ENCODE measurements at places on chromosomes 7 and 10.
A peak's percentile ranks its signal among the peaks of the same experiment; 100 is the strongest.

GRCh38 chr10:68618234-68618633 is 58.1 kb downstream of the TET1 start:
- DNase-seq: no peak

DNA sequence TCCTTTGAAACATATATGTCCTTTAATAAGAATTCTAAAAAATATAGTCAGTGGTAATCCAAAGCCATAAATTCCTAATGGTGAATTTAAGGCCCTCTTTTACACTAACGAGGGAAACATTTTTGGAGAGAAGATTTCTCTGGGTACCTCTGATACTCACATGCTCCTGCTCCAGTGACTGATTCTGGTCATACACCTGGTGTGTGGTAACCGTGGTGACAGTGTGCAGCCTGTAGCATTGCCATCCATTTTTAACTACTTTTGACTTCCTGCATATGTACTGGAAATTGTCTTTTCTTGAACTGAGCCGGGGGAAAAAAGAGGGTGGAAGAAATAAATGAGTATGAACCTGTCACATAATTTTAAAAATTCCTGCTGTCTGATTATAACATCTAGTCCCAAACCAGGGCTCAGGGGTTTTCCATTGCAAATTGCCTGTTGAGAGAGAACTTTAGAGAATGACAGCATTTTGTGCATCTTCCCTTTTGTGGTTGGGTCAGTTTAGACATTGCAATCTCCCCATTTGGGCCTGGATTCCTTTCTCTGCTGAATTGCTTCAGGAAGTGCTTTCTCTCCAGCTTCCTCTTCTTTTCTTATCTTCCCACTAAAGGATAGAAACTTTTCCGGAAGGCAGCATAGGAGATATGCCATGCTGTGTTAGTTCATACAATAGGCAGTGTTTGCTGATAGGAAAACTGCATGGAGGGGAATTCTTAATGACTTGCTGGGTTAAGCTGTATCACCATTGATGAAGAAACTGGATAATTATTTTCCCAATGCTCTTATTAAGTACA is 125.5 kb downstream of the GRM3 start:
- no peak for DNase-seq

DNA sequence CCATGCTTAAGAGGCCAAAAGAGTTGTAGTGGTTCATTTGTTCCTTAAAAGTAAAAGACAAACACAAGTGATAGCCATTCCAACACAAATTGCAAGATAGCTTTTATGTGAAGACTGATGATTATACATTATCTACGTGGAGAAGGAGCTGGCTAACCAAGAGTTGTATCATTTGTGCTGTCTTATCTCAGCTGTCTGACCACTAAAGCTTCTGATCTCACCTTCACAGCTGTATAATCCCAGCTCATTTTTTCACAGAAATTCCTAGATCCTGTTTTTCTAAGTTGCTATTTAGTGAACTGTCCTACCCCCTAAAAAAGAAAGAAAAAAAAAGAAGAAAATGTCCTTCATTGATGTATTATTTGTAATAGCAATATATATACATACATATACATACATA is 9.8 kb downstream of the USP6NL start:
- no peak for DNase-seq

DNA sequence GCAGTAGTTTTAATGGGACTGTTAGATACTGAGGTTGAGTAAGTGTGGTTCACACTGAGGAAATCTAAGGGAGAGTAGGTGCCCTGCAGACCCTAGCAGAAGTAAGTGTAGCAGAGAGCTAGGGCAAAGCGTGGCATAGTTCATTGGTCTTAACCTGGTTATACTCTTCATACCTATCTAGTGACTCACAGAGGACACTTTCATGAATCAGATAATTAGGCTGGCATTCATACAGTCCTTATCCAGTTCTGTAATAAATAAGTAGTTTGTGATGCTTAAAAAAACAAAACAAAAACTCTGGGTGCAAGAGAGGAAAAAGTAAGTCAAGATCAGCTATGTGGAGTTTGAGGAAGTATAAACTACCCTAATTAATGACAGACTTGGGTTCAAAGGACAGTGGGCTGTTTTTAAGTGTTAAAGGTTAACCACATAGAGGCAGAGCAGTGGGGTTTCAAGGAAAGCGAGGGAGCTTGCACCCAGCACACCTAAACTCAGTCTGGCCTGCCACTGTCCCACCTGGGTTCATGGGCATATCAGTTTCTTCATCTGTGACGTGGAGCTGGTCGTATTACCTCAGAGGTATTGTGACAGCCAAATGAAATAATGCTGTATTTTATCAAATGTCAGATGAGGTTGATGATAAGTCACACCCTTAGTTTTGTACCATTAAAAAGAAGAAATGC is 27.1 kb downstream of the LMTK2 start:
- DNase-seq: no peak

- DNase-seq: no peak
Measured at GRCh38 chr10:114071178-114071577, 27.5 kb downstream of the ADRB1 start.

DNA sequence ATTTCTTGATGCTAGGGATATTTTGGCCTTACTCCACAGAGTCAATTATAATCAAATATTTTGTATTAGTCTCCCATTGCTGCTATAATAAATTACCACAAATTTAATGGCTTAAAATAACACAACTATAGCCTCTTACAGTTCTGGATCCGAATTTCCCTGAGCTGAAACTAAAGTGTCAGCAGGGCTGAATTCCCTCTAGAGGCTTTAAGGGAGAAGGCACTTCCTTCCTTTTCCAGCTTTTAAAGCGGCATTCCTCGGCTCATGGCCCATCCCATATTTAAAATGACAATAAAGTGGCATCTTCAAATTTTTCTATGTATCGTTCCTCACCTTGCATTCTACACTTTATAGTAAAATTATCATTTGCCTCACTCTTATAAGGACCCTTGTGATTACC is 421.4 kb upstream of the ZWINT start:
- DNase-seq: no peak

GRCh38 chr7:17844022-17844421 is 96.3 kb downstream of the SNX13 start:
- no peak for DNase-seq

DNA sequence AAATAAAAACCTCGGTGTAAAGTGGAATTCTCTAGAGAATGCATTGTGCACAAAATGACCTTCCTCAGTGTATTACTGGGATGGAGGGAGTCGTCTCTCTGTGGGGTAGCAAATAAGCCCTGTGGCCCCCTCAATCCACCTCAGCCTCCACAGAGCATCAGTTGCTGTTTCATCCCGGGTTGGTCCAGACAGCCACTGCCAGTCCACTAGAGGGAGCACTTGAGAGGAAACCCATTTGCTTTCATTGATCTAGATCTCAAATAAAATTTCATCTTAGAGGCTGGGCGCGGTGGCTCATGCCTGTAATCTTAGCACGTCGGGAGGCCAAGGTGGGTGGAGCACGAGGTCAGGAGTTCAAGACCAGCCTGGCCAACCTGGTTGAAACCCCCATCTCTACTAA is 1128.7 kb downstream of the CNTNAP2 start:
- no peak for DNase-seq

- no peak for DNase-seq
Measured at GRCh38 chr7:66815951-66816350, 75.4 kb downstream of the RABGEF1 start.

- DNase-seq: no peak
Measured at GRCh38 chr7:33421429-33421828, 292.1 kb downstream of the BBS9 start.

GRCh38 chr10:126351021-126351420 is 37.3 kb downstream of the ADAM12 start:
- DNase-seq: no peak

DNA sequence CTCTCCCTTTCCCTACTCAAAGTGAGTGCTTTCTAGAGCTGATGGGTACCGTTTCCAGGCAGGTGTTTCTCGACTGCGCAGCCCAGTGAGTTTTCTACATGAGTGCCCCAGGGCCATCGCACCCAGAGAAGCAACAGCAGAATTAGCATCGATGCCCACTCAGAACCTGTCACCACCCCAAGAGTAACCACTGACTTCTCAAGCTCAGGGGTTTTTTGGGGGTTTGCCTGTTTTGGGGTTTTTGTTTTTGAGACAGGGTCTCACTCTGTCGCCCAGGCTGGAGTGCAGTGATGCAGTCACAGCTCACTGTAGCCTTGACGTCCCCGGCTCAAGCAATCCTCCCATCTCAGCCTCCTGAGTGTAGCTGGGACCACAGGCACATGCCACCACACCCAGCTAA is 25.7 kb downstream of the SNX8 start:
- no peak for DNase-seq

GRCh38 chr10:109846832-109847231 is 76.5 kb downstream of the XPNPEP1 start:
- DNase-seq: no peak

- no peak for DNase-seq
Measured at GRCh38 chr7:47374538-47374937, 207.4 kb downstream of the TNS3 start.

DNA sequence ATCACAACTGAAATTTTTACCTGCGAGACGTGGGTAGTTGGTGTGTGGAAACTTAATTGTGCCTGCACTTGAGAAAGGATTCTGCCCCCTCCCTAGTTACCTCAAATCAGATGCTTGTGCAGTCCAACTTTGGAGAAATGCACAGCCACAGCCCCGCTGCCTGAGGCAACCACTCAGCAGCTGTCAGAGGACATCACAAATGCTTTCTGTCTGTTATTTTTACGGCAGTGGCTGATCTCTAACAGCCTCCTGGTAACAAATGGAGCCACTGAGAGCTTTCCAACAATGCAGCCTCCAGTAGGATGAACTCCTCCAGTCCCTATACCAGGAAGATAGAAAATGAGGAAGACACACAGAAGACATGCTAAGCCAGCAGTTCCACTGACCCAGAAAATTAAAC is 712.2 kb upstream of the GHITM start:
- no peak for DNase-seq

DNA sequence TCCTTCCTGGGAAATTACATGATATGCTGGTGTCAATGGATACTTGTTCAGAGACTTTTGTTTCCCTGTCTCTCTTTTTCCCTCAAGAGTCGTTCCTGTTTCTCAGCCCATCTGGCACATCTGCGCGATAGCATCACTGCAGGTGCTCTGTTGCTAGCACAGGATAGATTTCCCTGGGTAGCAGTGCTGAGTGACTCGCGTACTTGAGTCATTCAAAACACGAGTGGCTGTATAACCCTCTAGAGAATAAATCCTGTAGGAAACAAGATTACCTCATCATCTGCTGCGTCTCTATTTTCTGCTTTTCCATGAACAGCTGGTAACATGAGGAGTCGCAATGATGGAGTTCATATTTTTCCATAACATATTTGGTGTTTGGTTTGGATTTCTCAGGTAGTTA is 452.0 kb upstream of the FZD8 start:
- no peak for DNase-seq

DNA sequence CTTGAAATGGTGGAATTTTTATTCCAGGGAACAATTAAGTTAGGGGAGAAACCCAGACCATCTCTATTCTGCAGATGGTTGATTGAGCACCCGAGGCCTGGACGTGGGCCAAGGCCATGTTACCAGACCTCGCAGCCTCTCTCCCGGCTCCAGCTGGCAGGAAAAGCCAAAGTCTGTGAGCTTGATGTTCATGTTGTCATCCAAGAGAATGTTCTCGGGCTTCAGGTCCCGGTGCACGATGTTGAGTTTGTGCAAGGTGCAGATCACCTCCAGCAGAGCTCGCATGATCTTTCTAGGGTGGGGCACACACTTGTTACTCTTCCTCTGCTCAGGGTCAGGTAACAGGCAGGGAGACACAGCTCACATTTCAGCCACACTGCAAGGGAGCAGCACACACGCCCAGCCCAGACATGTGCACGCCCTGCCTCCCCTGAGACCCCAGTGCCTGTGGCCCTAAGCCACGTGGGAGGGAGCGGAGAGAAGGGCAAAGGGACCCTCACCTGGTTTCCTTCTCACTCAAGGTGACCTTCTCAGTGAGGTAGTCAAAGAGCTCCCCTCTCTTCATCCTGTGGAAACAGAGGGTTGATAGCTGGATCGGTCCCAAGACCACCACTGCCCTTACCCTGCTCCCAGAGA is 9.5 kb downstream of the PHKG1 start:
- DNase-seq: no peak

DNA sequence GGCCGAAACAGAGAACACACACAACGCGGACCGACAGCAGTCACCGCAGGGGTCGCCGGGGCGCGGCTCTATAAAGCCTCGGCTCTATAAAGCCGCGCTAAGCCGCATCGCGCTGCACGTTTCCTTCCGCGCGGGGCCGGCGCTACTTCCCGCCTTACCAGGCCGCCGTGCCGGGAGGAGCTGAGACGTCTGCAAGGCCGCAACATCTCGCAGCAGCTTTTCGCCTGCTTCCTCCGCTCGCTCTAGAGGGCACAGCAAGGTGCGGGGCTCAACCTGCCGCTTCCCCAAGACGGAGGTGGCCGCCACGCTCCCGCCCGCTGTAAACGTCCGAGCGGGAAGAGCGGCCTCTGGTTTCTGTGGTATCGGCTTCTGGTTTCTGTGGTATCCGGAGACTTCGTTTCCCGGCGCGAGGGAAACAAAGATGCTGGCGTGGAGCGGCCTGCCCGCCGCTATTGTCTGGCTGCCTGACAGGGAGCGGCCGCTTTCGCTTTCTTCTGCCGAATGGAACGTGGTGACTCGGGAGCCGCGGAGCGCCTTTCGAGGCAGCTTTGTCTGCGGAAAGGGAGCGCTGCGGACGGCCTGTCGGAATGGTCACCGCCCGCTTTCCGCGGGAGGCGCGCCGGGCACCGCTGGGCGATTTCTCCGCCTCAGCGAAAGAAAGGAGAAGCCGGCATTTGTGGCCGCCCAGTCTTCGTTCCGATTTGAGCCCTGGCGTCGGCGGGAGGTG is 91.8 kb downstream of the SPAG6 start:
- peak; percentile 59 for DNase-seq

GRCh38 chr7:4022265-4022664 is 659.8 kb upstream of the FOXK1 start:
- no peak for DNase-seq

GRCh38 chr7:149285603-149286002 is 23.6 kb downstream of the ZNF783 start:
- no peak for DNase-seq

GRCh38 chr7:47031786-47032535 is 550.0 kb downstream of the TNS3 start:
- no peak for DNase-seq
